Thyroid gland (tissue), 4 donors: ENCODE measurements at places on chromosomes 1 and 21. TPM values are rescaled to one million over a fixed set of nuclear protein-coding genes. Genes with fewer than 3 reads are reported as not detected.

GRCh38 chr1:9194024-9194423 lies 40.5 kb upstream of the H6PD start:
- DNase-seq: no peak

DNA sequence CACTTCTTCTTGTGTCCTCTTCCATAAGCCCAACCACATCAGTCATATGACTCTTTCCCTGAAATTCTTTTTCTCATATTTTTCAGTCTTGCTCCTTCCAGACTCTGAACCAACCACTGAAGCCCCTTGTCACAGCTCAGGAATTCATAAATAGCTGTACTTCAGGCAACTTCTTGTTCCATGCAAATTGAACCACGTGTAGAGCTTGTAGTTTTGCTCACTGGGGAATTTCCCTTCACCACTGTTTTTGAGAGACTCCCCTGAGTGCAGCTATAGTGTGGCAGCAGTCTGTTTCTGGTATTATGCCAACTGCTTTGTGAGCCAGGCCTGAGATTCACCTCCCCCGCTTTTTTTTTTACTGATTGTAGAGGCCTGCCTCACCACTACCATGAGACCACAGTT lies 150.3 kb upstream of the SPAG17 start:
- peak; percentile 59 for DNase-seq

The SLC2A5 gene
- 1.1 TPM for total RNA-seq

- DNase-seq: no peak
Observed at GRCh38 chr1:53693339-53693738, 45.6 kb downstream of the GLIS1 start.

The CNIH3 gene
- 5.1 TPM for total RNA-seq

GRCh38 chr1:53890522-53890941 lies 935 bp upstream of the YIPF1 start:
- DNase-seq: no peak

The PADI2 gene
- 0.49 TPM for total RNA-seq

GRCh38 chr1:178151831-178152230 lies 57.9 kb downstream of the RASAL2 start:
- no peak for DNase-seq

GRCh38 chr1:2372551-2373490 lies 18.5 kb downstream of the MORN1 start:
- no peak for DNase-seq

DNA sequence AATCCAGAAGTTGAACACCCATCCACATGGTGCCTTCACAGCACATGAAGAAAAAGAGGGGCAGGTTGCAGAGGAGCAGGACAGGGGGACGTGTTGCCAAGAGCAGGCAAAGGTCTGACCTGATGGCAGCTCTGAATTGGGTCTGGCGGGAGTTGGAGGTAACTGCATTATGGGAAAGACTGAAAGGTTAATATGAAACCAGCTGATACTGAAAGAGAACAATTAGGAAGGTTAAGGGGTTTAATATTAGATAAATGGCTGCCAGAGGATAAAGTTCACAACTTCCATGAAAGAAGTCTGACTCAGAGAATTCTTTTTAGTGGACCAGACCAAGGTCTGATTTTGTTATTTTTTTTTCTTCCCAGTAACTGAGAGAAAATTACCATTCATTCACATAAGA lies 76.1 kb downstream of the CD58 start:
- DNase-seq: no peak

The B3GALT2 gene
- total RNA-seq: 1.5 TPM

- DNase-seq: no peak
Observed at GRCh38 chr1:2441746-2442145, 29.4 kb upstream of the PEX10 start.

The APCS gene
- total RNA-seq: not detected

- DNase-seq: peak; percentile 39
Observed at GRCh38 chr1:202365092-202365815, 16.8 kb downstream of the PPP1R12B start.

GRCh38 chr1:3001471-3002348 lies 19.6 kb upstream of the ACTRT2 start:
- no peak for DNase-seq
